ENCODE measurements at places on chromosomes 13 and 19.

GRCh38 chr19:53192771-53193534 is at the start of gene ZNF665:
TSS of gene ZNF665 (minus strand) at chr19:53193358. CDS start at chr19:53182898, 10,460 bp downstream.
- peak; percentile 86 for DNase-seq

DNA sequence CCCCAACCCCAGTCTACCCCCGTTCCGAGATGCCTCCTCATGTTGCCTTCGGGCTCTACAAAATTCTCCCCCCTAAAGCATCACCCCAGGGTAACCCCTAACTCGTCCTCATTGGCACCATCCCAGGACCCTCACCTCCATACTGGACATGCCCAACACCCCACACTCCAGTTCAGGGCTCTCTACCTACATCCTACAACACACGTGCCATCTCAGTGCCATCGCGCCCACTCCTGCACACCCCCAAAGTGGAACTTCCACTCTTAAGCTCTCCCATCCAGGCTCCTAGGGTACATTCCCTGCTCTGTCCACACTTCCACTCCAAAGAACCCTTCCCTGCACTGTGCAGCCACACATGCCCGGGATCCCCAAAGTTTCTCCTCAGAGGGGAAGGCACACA is 827 bp upstream of the FKRP start:
- DNase-seq = no peak

- no peak for DNase-seq
Observed at GRCh38 chr19:17526922-17527321, 15.5 kb downstream of the PGLS start.

GRCh38 chr13:112671359-112671758 is 18.5 kb upstream of the ATP11A start:
- DNase-seq = no peak

- no peak for DNase-seq
Observed at GRCh38 chr19:47598407-47599349, 10.3 kb upstream of the BICRA start.

- no peak for DNase-seq
Observed at GRCh38 chr13:76596216-76596615, 290.0 kb downstream of the KCTD12 start.

GRCh38 chr19:51765086-51765485 is 4.1 kb downstream of the FPR2 start:
- no peak for DNase-seq

DNA sequence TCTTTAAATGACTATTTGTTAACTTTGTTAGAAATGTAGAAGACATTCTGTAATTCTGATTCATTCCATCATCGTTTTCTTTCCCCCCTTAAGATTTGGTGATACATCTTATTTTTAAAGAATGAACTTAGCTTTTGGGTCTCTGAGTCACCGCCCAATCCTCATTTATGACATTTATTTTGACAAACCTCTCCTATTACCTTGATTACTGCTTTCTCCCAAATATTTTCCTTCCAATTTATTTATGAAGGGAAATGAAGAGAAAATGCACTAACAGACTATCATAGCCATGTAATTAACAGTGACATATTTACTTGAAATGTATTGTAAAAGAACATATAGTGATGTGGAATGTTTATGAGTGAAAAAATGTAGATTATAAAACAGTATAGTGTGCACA is 241.6 kb downstream of the DCLK1 start:
- DNase-seq = no peak

DNA sequence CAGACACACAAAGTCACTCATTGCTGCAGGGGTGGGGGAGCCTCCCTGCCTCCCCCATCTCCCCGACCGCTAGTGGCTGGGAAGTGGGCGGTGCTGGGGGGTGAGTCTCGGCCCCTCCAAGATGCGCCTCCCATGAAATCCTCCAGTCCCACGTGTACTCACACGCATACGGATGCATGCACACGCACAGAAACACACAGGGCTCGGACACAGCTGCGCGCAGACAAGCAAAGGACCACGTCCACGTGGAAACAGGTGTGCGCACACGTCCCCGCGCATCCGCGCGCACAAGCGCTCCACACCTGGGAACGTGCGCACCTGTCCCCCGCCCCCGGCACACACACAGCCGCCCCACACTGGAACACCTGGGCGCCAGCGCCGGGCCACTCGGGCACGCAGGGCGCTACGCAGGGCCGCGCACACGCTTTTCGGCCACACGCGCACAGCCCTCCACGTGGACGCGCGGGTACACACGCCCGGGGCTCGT is 687 bp downstream of the MATK start:
- DNase-seq = no peak

DNA sequence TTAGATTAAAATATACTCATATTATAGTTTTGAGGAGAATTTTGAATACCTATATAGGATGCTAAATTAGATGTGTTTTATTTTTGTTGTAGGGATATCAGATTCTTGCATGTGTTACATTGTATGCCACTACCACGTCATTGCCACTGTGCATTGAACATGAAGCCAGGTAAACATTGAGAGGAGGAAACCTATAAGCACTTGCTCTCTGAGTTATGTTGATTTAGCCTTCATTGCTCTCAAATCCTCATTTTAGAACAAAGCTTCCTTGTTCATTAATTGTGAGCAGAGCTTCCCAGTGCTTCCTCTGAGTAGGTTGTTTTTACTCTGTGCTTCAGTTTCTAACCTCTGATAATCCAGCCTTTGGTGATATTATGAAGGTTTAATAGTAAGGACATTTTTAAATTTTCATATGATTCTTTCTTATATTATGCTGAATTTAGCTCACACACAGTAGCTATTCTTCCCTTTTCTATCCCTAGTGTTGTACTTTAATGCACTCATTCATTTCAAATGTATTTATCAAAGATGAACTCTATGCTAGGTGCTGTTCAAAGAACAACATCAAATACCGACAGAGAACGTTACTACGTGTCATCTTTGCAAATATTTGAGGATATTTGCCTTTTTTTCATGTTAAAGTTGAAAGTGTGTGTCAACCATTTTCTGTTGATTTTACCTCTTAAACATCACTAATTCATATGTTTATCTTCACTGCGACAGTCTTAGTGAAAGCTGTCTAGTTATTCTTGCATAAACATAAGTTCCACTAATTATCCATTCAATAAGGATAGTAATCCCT is 1448.0 kb upstream of the MIR17HG start:
- DNase-seq = peak; percentile 59

- DNase-seq = no peak
Observed at GRCh38 chr13:31330236-31330635, 130.5 kb downstream of the B3GLCT start.

DNA sequence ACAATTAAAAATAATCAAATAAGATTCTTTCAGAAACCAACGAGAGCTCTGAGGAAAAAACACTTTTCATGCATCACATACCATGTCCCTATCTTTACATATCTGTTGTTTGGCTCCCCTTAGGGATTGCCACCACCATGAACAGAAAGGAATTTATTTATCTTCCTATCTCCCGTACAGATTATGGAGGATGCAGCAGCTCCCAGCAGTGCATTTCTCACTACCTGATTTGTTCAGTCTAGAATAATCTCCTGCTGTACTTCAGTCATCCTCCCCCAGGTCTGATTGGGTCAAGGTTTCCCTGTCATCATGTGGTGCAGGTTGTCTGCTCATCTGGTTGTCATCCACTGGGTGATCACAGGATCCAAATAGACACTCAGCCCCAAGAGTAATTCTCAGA is 451.3 kb downstream of the OXGR1 start:
- no peak for DNase-seq

GRCh38 chr13:32340914-32341313 is 25.6 kb downstream of the BRCA2 start:
- DNase-seq = no peak

- DNase-seq = no peak
Observed at GRCh38 chr13:50867637-50867945, 24.1 kb upstream of the DLEU7 start.

DNA sequence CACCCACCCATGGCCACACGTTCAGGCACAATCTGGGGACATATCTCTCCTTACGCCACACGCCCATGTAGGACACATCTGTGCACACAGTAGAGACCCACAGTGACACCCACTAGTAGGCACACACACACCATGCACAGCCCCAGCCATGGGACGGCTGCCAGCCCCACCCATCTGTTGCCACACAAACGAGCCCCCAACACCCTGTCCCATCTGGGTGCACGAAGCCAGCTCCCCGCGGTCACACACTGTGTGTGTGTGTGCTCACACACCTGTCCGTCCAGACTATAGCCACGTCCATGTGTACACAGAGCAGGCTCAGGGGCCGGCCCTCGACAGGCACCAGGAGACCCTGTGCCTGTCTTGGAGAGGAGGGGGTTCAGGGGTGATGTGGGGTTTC is 10.6 kb downstream of the ERFL start:
- DNase-seq = no peak

DNA sequence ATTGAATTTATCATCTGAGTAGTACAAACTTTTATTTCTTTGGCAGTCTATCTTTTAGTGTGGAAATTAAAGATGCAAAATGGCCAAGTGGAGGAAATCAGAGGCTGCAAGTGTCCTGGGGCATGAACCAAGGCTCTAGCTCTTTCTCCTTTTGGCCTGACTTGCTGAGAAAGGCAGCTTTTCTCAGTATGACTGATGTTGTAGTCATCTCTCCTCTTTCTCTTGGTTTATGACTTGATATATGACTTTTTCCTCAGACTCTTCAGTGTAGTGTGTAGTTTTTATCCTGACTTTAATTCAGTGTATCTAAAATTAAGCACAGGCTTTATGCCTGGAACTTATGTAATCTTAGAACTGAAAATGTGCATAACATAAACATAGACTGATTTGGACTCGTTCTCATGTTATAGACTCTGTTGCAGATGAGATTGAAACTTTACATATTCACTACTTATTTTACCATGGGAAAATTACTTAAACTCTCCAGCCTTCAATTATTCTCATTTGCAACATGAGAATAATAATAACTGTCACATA is 65.7 kb downstream of the SLITRK5 start:
- no peak for DNase-seq

GRCh38 chr19:55453511-55454260 is 7.8 kb downstream of the ISOC2 start:
- no peak for DNase-seq

DNA sequence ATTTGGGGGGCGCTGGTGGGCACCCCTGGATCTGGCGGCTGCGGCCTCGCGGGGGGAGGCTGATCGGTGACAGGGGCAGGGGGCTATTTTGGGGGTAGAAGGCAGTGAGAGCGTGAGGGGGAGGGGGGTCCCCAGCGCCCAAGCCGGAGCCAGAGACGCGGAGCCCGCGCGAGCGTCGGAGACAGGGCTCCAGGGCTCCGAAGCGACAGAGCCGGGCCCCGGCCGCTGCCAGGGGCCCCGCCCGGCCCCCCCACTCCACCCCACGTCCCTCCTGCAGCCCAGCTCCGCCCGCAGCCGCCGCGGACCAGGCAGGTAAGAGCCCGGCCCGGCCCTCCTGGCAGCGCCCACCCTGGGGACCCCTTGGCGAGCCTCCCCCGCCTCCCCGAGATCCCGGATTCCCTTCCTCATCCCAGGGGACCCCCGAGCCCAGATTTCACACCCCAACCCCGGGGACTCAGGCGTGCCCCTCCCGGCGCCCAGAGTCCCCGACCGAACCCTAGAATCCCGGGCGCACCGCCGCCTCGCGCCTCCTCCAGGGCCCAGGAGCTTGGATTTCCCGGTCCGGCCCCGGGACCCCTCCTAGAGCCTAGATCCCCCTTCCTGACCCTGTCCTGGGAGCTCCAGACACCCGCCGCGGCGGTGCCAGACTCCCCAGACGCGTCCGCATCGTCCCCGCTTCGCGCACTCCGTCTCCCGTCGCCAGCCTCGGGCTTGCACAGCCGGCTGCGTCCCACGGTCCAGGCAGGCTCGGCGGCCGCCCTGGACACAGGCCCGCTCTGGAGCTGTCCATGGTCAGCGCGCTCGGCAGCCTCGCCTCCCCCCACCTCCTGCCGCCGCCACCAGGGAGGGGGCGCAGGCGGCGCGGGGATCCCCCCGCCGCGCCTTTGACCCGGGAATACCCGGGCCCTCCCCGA is at the start of gene PPFIA3:
TSS of gene PPFIA3 (plus strand) at position 134 of the 914 bp plus-strand sequence. CDS start 8,330 bp downstream, outside the sequence.
- DNase-seq = no peak

DNA sequence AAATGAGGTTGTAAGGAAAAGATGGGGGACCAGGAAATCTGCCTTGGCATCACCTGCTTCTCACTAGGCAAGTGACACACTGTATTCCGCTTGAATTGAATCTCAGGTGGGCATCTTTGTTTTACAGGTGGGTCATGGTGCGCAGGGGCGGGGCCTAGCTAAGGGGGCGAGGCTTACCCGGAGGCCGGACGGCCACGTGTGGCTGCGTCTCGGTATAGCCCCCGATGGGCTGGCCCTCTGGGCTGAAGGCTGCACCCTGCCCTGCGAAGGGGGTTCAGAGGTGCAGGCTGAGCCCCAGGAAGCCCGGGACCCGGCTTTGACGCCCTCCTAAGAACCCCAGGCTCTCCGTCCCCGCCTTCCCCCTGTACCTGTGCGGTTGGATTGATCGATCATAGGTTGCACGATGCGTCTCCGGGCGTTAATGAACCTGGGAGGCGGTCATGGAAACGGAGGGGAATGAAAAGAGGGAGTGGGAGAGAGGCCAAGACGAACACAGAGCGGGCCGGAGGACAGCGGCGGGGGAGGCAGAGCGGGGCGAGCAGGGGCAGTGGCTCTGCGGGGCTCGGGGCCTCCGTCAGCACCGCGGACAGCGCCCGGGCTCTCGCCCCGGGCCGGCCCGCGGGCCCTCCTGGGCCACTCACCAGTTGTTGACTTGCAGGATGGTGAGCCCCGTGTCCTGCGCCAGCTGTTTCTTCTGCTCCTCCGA is 12.5 kb downstream of the MEIS3 start:
- DNase-seq = no peak

GRCh38 chr19:5062799-5063198 is 93.9 kb downstream of the KDM4B start:
- DNase-seq = no peak

- DNase-seq = no peak
Observed at GRCh38 chr19:58450856-58451357, 515 bp upstream of the ZNF324B start.

DNA sequence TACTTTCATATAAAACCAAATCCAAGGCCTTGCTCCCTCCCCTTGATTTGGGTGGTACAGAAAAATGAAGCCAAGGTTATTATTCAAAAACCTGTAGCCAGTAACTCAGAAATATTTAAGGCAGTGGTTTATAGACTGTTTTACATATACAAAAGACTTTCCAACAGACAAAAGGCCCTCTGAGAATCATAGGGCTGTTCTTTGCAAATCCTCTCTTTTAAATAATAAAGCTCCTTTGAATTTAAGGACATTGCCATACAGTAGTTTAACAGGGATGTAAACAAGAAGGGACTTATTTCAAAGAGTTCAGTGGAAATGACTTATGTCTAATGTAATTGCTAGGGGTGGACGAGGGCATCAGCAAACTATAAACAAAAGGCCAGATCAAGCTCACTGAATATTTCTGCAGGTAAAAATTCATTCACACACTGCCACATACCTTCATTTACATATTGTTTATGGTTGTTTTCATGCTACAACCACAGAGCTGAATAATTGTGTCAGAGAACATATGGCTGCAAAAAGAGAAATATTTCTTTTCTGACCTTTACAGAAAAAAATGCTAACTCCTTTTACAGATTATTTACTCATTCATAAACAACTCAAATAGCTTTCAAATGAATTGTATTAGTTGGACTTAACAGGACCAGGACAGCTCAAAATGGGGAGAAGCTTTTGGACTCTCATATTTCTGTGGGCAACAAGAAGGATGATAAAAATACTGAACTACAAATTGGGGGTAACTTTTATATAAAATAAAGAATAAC is 665.6 kb downstream of the SLITRK1 start:
- DNase-seq = no peak
